ENCODE measurements at places on chromosomes 11 and 22.

GRCh38 chr11:12161137-12161536 is 50.7 kb downstream of the MICAL2 start:
- DNase-seq = no peak

DNA sequence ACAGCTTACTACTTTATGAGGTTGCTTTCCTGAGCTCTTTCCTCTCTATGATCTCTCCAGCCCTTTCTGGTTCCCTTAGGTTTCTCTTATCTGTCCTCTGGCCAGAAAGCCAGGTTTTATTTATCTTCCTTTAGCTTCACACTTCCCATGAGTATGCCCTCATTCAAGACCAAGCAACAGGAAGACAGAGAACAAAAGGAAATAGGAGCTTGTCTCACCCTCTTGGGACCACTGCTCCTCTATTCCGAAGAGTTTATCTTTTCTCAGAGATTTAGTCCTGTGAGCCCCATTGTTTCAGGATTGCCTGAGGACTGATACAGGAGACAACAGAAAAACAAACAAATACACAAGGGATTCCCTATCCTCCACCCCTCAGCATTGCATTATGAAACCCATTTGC is 62.4 kb upstream of the CCDC179 start:
- DNase-seq = no peak

DNA sequence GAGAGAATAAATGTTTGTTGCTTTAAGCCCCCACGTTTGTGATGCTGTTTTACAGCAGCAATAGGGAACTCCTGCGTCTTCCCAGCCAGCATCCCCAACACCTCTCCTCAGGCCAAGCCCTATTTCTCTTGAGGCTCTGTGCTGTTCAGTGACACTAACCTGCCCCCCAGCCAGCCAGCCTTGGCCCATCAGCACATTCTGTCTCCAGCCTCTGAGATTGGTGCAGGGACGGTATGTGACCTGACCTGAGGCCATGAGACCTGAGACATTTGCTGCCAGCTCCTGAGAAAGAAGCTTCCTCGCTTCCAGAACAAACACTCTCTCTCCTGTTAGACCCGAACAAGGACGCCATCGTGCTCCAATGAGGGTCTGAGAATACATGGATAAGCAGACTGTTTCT is 38.5 kb upstream of the SLC35C1 start:
- DNase-seq = no peak

DNA sequence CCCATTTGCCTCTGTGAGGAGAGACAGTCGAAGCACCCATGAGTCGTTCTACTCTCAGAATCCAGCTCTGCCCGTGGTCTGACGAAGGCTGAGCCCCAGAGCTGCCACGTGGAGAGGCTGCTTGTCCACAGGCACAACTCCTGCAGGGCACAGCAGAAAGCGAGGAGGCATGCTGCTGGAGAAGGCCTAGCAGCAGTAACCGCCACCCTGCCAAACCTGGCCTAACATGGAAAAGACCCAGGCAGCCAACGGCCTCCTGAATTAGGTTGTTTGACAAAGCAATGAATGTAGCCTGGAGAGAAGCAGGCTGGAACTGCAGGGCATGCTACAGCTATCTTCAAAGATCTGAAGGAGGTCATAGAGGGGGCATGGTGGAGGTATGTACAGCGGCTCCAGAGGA is 89.7 kb downstream of the SNX19 start:
- no peak for DNase-seq

DNA sequence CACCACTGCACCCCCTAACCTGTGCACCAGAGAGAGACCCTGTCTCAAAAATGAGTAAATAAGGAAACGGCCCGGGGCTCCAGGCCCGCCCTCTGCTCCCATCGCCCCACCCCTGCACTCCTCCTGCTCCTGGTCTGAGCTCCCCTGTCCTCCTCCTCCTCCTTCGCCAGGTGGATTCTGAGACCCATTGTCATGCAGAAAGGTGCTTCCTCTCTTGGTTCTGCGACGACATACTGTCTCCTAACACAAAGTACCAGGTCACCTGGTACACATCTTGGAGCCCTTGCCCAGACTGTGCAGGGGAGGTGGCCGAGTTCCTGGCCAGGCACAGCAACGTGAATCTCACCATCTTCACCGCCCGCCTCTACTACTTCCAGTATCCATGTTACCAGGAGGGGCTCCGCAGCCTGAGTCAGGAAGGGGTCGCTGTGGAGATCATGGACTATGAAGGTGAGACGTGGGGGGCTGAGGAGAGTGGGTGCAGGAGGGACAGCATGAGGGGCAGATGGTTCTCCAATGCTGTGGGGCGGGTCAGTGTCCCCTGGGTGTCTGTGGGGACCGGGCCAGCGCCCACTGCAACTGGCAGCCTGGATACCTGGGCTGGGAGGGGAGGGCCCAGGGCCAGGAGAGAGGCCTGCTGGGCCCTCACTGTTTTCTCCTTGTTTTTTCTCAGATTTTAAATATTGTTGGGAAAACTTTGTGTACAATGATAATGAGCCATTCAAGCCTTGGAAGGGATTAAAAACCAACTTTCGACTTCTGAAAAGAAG is 3.1 kb upstream of the APOBEC3D start:
- no peak for DNase-seq

DNA sequence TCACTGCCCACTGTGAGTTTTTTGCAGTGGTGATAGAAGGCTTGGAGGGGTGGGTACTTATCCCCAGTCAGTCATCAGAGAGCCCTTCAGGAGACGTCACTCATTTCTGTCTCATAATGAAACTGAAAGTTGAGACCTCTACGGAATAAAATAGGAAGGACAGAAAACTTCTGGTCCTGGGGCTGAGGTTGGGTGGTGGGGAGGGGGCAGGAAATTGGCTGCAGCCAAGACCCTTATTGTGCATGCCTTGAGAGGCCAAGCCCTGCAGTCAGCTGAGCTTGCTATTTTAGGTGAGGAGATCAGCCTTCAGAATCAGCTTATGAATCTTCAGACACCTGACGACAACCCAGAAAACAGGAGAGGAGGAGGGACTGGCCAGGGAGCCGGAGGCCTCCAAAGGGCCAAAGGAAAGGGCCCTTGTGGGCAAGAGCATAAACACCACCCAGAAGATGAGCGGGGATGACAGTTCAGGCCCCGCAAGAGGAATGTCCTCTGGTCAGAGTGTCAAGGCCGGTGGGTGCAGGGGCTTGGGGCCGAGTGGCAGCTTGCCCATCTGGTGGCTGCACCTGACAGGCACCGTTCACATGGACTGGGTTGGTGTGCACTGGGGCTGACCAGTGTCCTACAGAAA is 17.9 kb upstream of the ADA2 start:
- DNase-seq = no peak

DNA sequence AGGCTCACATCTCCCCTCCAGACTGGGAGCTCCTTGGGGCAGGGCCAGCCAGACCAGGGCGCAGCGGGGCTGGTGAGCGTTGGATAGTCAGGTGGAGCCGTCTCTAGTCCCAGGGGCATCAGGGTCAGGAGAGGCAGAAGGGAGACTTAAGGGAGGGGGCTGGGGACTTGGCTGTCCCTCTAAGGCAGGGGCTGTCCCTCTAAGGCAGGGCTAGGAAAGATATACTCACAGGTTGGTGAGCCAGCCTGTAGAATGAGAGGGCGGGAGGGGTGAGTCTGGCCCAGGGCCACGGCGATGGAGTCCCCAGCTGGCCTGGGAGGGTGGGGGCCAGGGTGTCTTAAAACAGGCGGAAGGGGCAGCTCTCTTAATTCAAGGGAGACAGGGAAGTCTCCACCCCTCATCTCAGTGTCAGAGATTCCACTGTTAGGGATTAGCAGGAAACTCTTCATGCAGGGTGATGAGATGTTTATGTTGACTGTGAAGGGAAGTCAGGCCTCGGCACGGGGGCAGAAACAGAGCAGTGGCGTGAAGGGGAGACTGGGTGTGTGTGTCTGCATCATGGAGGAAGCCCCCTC is 11.3 kb downstream of the P2RY2 start:
- DNase-seq = no peak

GRCh38 chr11:44282620-44283019 is 27.3 kb downstream of the ALX4 start:
- DNase-seq = no peak

DNA sequence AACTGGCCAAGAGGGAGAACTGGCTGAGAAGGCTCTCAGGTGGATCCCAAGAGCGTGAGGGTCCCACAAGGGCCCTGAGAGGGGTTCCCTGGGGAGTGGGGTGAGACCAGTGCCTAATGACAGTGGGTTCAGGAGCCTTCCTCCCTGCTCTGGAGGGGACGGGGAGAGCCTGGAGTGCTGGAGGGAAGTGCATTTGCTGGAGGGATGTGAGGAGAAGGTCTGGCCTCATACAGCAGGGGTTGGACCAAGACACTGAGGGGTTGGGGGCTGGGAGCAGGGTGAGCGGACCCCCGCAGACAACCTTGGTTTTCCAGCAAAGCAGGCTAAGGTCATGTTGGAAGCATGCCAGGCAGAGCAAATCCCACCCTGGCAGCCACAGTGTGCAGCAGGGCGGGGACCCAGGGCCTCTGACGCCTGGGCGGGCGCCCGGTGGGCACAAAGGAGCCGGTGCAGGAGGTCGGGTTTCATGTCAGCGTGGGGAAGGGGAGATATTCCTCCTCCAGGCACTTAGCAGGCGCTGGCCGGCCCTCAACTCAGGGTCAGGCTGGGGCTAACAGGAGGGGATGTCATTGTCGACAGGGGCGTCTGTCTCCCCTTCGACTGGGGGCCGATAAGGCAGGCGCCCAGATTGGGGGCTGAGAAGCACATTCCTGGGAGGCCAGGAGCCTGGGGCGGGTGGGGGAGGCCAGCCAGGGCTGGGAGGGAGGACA is 3.1 kb upstream of the DERL3 start:
- no peak for DNase-seq

DNA sequence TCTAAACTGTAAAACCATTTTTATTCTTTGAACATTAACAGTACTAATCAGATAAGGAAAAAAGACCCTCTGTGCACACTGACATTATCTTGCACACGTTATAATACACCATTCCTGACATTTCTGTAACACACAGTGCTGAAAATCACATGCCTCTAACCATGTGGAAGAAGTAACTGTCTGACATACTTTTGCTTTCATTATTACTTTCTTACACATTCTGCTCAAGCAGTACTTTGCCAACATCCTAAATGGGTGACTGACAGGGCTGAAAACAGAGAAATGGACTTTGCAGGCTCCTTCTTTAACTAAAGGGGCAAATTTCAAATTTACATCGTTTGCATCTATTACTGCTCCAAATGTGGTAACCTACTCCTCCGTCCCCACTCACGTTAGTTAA is 22.8 kb upstream of the TP53AIP1 start:
- no peak for DNase-seq
